Left renal cortex interstitium (tissue), 4 donors: ENCODE measurements at places on chromosomes 6 and 20.

GRCh38 chr6:170423814-170424603, 117.5 kb downstream of the FAM120B start:
- DNase-seq, result no peak

DNA sequence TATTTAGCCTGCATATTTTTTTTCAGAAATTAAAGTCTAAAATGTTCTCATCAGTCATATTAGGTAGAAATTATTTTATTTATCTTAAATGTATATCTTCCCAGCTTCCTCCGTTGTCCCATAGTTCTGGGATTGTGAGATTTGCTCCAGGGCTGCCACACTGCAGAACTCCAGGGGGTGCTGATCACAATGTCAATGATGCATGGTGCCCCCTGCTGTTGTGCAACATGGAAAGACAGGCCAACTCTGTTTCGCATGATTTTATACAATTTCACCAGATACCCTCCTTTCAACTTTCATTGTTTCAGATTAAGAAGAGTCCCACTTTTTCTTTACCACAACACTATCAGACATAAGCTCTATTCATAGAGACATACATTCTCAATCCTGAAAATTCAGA, 35.9 kb downstream of the ID4 start:
- DNase-seq, result no peak

DNA sequence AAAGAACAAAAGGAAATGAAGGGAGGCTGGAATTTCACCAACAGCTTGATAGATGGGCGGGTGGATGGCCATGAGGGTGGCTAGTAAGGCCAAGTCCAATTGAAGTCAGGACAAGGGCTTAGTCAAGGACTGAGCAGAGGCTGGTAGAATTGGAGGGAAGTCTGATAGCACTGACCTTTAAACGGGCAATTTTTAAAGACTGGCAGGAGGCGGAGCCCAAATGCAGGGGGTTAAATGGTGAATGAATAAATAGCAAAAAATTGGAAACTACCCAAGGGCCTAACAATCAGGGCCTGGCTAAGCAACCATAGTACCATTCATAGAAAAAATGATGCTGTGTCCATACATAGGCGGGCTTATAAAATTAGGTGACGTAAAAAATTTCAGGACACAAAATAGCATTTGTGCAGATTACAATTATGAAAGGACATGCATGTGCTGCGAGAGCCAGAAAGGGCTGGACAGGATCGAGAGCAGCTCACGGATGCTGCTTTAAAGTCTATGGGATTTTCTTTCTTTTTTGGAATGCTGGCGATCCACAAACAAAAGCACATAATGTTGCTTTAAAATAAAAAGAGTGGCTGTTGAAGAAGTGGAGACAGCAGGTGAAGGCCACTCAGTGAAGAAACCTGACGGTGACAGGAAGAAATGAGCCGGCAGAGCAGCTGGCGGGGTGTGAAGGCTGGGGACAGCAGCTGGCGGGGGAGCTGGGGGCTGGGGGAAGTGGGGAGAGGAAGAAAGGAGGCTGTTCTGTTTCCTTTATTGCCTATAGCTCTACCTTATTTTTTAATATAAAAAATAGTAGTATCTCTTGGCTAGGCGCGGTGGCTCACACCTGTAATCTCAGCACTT, 42.8 kb upstream of the TAF8 start:
- no peak for DNase-seq

DNA sequence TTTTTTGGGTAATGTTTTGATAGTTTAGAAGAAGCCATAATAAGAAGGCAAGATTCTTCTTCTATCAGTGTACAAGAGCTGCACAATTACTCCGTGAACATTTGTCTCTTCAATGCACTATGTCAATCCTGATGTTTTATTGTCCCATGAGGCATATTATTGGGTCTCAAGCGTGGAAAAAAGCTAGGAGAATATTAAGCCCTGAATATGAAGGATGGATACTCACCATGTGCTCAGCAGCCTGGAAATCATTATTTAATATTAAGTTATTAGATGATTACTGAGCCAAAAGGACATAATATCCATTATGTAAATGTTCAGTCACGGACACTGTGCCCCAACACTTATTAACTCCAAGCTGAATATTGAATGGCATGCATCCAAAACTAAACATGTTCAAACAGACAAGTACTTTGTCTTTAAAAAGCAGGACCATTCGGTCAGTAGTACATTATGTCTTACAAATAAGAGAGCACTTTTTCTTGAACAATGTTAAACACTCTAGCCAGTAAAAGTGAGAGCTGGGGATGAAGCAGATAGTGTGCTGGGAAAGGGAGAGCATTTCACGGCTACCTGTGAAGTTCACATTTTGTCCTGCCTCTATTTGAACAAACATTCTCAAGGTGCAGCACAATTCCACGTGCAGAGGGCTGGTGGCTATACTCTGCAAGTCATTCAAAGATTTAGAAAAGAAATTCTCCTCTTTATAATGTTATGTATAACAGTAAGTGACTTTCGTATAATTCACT, 70.6 kb upstream of the CNR1 start:
- no peak for DNase-seq

- no peak for DNase-seq
Observed at GRCh38 chr6:44012078-44012493, 115.2 kb downstream of the MRPL14 start.
